H1 (cell line): ENCODE measurements at places on chromosomes 4 and X. TPM values are rescaled to one million over a fixed set of nuclear protein-coding genes. Genes with fewer than 3 reads are reported as not detected.
A peak's percentile ranks its signal among the peaks of the same experiment; 100 is the strongest.

CLDN22 gene
- total RNA-seq = not detected in 2 replicates

KCND1 gene
- 4.8 and 6.8 TPM in 2 replicates for total RNA-seq

CCDC158 gene
- not detected in 2 replicates for total RNA-seq

CCSER1 gene
- 0.84 and 0.90 TPM in 2 replicates for total RNA-seq

MAOB gene
- total RNA-seq = 0.69 and 0.73 TPM in 2 replicates

GLUD2 gene
- 0.26 and 0.42 TPM in 2 replicates for total RNA-seq

ADH7 gene
- total RNA-seq = not detected in 2 replicates

GRCh38 chrX:45329217-45329616 is 128.5 kb upstream of the DIPK2B start:
- H3K27me3 ChIP-seq = no peaks in the 10 kb centered on the region
- no peak overlapping the region for H3K4me3 ChIP-seq
- DNase-seq = no peak
- H3K4me1 ChIP-seq = no peaks in the 10 kb centered on the region
- H3K36me3 ChIP-seq = no peaks in the 10 kb centered on the region

DNA sequence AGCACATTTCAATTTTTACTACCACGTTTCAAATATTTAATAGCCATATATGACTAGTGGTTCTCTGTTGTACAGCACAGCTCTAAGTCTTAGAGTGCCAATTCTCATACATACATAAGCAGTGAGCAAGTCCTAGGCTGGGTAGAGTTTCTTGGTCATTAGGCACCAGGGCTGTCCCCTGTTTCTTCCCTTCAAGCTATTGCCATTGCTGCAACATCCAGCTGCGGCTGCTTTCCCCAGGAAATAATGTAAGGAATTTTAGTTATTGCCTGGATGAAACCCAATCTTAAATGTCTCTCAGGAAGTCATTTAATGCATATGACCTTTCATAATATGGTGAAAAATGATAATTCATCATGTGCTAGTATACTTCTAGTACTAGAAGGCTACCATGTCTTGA is 74.1 kb upstream of the PPP3CA start:
- no peaks in the 10 kb centered on the region for H3K36me3 ChIP-seq
- H3K4me3 ChIP-seq = no peak overlapping the region

DNA sequence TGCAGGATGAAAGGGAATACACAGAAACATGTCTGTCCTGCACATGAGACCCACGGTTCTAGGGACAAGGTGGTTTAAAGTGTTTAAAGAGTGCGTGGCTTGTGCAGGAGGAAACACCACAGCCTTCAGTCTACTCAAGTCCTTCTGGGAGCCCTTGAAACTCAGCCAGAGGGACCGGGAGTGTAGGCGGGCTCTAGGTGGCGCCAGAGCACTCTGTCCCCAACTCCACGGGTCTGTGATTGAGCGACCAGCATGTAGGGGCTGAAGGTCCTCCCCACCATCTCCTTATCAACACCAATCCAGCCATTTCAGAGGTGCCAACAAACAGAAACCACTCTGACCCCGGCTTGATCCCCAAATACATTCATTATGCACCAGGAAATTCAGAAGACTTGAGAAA is 82.0 kb upstream of the CLDN34 start:
- H3K27ac ChIP-seq = no peak overlapping the region
- H3K36me3 ChIP-seq = no peaks in the 10 kb centered on the region
- H3K4me1 ChIP-seq = no peaks in the 10 kb centered on the region
- DNase-seq = peak; percentile 69
- H3K4me3 ChIP-seq = no peak overlapping the region
- no peaks in the 10 kb centered on the region for H3K27me3 ChIP-seq

GRCh38 chr4:21387683-21388082 is 560.9 kb downstream of the KCNIP4 start:
- no peak for DNase-seq
- H3K36me3 ChIP-seq = no peaks in the 10 kb centered on the region
- H3K27me3 ChIP-seq = no peaks in the 10 kb centered on the region
- no peak overlapping the region for H3K27ac ChIP-seq

GRCh38 chr4:76725039-76725438 is 172.9 kb downstream of the SOWAHB start:
- H3K27ac ChIP-seq = no peak overlapping the region
- peaks cover 11% of the 10 kb centered on the region; the same call in 1 of the 2 replicates for H3K4me1 ChIP-seq
- no peak overlapping the region for H3K4me3 ChIP-seq

GRCh38 chrX:119622356-119623232 is 16.4 kb upstream of the NKRF start:
- no peaks in the 10 kb centered on the region for H3K27me3 ChIP-seq
- peaks cover 4% of the 10 kb centered on the region for H3K4me1 ChIP-seq
- H3K4me3 ChIP-seq = no peak overlapping the region
- no peak for DNase-seq
